ENCODE measurements at places on chromosomes 16 and 17. TPM values are rescaled to one million over a fixed set of nuclear protein-coding genes. Genes with fewer than 3 reads are reported as not detected.

DNA sequence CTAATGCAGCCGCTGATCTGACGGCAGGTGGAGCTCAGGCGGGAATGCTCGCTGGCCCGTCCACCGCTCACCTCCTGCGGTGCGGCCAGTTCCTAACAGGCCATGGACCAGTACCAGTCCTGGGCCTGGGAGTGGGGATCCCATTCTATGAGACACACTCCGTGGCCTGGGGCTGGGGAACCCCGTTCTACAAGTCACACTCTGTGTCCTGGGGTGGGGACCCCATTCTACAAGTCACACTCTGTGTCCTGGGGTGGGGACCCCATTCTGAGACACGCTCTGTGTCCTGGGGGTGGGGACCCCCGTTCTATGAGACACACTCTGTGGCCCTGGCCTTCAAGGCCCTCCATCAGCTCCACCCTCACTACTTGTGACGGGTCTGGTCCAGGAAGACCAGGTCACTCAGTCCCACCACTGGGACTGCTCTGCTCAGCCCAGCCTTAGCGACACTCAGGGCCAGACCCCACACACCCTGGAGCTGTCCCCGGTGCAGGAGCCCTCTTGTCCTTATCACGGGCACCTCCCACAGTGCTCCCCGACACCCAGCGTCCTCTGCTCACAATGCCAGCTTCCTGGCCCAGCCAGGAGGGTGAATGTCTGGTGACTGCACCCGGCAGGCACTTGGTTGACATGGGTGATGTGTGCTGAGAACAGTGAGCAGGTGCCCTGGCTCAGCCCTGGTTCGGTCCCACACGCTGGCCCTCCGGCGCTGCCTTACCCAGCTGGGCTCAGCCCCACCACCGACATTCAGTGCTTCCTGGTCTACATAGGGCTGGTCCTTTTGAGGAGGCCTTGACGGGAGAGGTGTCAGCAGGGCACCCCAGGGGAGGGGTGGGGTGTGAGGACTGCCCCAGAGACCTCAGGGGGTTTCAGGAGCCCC lies 89.1 kb downstream of the TBC1D16 start:
- DNase-seq = peak; percentile 76

DNA sequence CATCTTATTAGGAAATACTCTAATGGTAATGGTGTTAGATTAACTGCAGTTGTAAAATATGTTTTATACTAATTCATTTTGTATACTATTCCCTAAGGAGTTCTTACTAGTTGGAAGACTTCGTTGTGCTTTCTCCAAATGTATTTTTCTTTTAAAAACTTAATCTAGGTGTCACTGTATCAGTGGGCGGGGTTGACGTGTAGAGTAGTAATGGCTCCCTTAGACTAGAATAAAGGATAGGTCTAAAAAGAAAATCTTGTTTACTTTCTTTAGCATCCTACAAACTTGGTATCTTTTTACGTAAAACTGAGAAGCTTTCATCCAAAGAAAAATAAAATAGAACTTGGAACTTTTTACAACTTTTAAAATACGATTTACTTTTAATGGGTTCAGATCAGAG lies 55.0 kb upstream of the MRC2 start:
- no peak for DNase-seq

DNA sequence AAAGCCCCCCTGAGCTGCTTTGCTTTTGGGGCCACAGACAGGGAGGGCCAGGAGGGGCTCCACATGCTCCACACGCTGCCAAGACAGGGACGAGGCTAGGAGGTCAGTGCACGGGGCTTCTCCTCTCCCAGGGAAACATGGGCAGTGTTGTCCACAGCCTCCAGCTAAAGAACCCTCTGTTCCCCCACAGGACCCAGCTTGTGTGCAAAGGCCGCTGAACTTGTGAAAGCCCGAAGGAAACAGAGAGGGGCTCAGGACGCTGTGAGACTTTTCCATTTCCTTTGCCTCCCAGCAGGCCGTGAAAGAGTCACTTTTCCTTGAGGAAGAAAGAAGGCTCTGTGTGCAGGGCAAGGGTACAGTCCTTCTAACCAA lies 9.7 kb downstream of the CDRT4 start:
- DNase-seq = peak; percentile 87

The HS3ST4 gene
- total RNA-seq = 2.4 TPM

DNA sequence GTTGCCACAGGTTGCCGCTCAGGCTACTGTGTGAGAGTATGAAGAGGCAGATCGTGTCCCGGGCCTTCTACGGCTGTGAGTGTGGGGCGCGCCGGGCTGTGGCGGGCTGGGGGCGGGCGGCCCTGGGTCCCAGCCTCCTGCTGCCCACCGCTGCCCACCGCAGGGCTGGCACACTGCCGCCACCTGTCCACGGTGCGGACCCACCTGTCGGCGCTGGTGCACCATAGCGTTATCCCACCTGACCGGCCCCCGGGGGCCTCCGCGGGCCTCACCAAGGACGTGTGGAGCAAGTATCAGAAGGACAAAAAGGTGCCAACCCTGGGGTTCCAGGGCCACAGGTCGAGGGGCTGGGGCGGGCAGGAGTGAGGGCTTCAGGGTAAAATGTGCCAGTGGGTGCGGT lies 28.7 kb downstream of the MNT start:
- no peak for DNase-seq

GRCh38 chr17:69874175-69874670 lies 200.8 kb upstream of the KCNJ16 start:
- DNase-seq = no peak

Measured in lower leg skin (tissue), 4 donors.